ENCODE measurements at places on chromosomes 13 and 19.

DNA sequence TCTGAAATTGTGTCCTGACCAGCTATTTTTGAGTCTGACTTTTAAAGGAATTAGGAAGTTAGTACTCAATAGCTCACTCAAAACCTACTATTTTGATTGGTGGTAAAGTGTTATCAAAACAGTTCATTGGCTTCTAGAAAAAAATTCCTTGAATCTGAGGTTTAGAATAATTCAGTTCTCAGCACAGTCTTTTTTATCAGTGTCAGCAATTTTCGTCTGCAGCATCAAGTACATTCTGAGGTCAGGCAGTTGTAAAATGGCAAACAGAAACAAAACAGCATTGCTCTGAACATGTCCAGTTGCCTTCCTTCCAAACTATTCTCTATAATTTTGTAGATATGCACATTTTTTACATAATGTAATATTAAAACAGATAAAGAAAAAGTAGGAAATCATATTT is 1644.1 kb downstream of the SLITRK5 start:
- no peak for DNase-seq

DNA sequence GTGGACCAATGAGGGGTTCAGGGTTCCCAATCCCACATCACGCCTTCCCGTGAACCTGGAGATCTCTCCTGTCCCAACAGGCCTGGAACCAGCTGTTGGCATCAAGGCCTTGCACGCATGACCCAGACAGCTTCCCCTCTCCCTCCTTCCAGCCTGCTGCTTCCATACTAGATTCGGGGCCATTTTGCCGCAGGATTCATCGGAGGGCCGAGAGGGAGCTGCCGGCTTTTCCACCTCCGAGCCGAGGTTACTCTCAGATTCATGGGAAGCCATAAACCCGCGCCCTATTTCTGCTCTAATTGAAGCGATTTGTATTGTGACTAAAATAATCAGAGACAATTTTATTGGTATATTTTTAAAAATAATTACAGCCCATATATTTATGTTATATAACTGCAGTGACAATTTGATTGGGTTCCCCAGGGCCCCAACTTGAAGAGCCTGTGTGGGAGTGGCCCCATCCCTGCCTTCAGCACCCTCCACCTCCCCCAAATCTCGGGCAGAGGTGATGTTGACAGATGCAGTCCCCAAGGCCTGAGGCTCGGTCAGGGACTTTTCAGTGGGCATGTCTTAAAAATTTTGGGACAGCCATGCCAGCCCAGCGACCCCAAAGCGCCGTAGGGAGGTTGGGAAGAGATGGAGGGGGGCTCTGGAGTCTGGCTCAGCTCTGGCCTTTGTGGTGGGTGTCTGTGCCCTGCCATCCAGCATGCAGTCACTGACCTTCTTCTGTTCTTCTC is 30.8 kb upstream of the PEPD start:
- DNase-seq: no peak

GRCh38 chr19:36797786-36798108 is 25.1 kb upstream of the ZNF850 start:
- no peak for DNase-seq

- DNase-seq: no peak
These were observed 741 bp upstream of the TUBGCP3 start for GRCh38 chr13:112588490-112589297.
